Effector memory CD4-positive, alpha-beta T cell (primary cell): ENCODE measurements at places on chromosomes 6 and 20.

DNA sequence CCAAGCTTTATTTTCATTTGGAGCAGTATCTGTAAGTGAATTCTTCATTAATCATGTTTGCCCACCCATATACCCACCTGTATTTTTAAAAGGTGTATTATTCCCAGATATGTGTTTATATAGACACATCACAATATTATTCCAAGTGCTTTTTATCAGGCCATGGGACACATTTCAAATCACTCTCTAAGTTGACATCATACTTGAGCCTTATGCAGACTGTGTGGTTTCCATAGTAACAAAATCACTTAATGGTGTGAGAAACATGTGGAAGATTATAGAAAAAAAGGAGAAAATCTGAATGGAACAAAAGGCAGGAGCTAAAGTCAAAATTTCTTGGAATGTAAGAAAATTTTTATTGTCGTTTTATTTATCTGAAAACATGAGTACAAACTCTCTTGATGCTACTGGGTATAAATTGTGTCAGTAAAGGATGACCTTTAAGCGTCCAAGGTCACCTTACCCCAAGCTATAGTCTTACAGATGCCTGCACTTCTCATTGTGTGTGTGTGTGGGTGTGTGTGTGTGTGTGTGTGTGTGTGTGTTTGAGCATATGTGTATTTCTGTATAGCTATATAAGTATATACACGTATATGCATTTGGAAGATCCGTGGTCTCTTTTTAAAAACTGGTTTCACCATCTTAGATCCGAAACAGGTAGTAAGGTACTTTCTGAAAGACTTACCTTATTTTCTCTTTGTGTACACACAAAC is 79.8 kb upstream of the CCN6 start:
- DNase-seq = no peak
- H3K4me3 ChIP-seq = no peak overlapping the region
- peaks cover 22% of the 10 kb centered on the region for H3K4me1 ChIP-seq

DNA sequence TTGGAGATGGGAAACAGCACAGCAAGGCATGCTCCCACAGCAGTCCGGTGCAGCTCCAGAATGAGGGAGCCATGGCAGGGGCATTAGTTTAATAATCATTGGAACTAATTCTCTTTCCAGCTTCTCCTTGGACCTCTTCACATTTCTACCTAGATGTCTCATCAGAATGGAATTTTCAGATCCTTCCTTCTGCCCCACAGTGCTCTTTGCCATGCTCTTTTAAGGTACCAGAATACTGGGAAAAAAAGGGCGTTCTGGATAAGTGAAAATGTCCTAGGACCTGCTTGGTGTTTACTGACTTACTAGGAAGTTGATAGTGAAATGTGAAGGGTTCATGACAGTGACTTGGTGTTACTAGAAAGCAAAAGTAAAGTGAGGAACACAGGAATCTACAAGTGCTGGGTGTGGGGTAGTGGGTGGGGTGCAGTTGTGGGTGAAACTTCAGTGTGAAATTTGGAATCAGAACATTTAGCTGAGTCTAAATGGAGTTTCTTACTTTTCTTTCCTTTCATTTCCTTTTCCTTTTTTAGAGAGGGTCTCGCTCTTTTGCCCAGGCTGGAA is 207.1 kb downstream of the ARID1B start:
- H3K4me1 ChIP-seq = peaks cover 7% of the 10 kb centered on the region
- H3K36me3 ChIP-seq = no peaks in the 10 kb centered on the region
- no peak overlapping the region for H3K4me3 ChIP-seq

GRCh38 chr6:29079203-29079602 is 7.9 kb downstream of the OR2B3 start:
- no peak overlapping the region for H3K4me3 ChIP-seq
- H3K36me3 ChIP-seq = no peaks in the 10 kb centered on the region
- H3K4me1 ChIP-seq = no peaks in the 10 kb centered on the region
- no peak overlapping the region for H3K27ac ChIP-seq
- H3K27me3 ChIP-seq = no peaks in the 10 kb centered on the region
- no peak for DNase-seq

- H3K36me3 ChIP-seq = peaks cover 4% of the 10 kb centered on the region
- peaks cover 18% of the 10 kb centered on the region for H3K4me1 ChIP-seq
- no peak for DNase-seq
- H3K4me3 ChIP-seq = no peak overlapping the region
- H3K27ac ChIP-seq = no peak overlapping the region
Observed at GRCh38 chr6:142804490-142804889, 140.5 kb downstream of the HIVEP2 start.

DNA sequence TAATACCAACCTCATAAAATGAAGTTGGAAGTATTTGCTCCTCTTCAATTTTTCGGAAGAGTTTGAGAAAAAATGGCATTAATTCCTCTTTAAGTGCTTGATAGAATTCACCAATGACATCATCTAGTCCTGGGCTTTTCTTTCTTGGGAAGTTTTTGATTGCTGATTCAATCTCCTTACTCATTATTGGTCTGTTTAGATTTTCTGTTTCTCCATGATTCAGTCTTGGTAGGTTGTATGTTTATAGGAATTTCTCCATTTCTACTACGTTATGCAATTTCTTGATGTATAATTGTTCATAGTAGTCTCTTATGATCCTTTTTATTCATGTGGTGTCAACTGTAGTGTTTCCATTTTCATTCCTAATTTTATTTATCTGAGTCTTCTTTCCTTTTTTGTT is 176.9 kb upstream of the PRND start:
- H3K4me1 ChIP-seq = no peaks in the 10 kb centered on the region
- no peaks in the 10 kb centered on the region for H3K27me3 ChIP-seq
- H3K27ac ChIP-seq = no peak overlapping the region

GRCh38 chr20:49677777-49678758 is 35.6 kb downstream of the B4GALT5 start:
- DNase-seq = no peak
- H3K27me3 ChIP-seq = no peaks in the 10 kb centered on the region
- H3K36me3 ChIP-seq = no peaks in the 10 kb centered on the region
- H3K4me3 ChIP-seq = no peak overlapping the region

- no peaks in the 10 kb centered on the region for H3K27me3 ChIP-seq
- no peak for DNase-seq
- H3K27ac ChIP-seq = no peak overlapping the region
- no peaks in the 10 kb centered on the region for H3K36me3 ChIP-seq
- H3K4me3 ChIP-seq = no peak overlapping the region
Observed at GRCh38 chr20:60211618-60212463, 253.6 kb downstream of the CDH26 start.

DNA sequence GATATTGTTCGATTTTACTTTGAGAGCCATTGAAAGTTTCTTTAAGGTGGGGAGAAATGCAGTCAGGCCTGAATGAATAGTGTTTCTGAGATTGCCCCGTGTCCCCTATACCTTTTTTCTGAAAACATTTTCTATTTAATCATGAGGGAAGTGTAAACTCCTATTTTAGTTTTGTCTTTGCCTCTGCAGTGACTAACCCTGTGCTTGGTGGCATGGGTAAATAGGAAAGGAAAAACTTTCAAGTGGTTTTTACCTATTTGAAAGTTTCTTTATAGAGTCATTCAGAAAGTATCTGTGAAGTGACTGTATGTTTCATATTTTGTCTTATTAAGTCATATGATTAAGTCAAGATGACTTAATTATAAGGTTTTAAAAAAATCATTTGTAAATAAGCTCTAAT is 14.5 kb downstream of the SNRNP48 start:
- H3K4me1 ChIP-seq = no peaks in the 10 kb centered on the region
- no peak for DNase-seq
- H3K4me3 ChIP-seq = no peak overlapping the region
- H3K36me3 ChIP-seq = peaks cover 71% of the 10 kb centered on the region
- no peaks in the 10 kb centered on the region for H3K27me3 ChIP-seq

DNA sequence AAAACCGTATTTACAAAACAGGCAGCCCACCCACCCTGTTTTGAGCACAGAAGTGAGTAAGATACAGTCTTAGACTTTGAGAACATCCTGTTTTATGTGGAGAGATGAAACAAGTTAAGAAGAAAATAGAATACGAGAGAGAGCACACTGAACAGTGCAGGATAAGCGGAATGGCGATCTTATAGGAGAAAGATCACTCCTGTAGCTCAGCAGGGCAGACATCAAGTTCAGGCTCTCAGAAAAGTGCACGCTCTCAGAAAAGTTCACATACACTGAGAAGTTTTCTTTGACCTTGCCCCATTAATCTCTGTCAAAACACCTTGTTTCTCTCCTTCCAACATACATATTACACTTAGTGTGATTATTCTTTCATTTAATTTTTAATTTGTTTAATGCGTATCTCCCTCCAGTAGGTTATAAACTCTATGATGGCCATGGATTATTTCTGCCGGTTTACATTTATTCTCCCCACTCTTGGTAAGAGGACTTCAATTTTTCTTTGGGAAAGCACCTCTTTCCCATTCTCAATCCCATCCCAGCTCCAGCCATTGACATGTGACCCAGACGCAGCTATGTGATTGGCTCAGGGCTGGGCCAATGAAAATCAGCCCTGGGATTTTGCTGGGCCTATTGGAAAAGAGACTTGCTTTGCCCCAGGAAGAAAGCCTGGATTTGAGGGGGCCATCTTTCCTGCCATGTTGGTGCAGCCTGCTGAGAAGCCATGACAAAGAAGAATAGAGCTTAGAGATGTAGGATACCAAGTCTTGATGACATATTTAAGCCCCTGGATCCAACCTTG is 16.2 kb downstream of the KCNB1 start:
- no peak overlapping the region for H3K27ac ChIP-seq
- no peak overlapping the region for H3K4me3 ChIP-seq
- H3K4me1 ChIP-seq = no peaks in the 10 kb centered on the region
- no peaks in the 10 kb centered on the region for H3K36me3 ChIP-seq

DNA sequence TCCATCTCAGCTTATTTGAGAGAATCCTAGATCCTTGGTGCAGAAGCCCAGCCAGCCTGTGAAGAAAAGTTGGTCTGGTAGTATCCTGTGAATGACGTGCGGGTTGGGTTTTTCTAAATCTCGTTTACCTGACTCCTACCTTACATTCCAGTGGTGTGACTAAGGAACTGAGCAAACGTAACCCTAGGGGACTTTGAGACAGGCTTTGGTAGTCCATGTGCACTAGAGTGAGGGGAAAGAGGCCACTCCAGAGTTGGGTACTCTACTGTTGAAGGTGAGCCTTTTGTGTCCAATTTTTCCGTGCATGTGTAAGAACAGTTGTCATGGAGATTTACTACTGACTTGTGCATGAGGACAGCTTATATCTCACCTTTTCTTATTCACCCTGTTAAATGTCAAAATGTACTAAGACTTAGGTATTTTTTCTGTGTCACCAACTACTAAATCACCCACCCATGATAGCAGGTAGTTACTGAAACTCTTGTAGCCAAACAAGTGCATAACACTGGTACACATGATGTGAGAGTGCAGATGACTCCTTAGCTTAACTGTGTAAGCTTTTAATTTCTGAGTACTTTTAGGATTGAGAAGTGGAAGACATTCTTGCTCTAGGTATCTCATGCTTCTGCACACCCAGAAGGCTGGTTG is 26.3 kb upstream of the PLCG1 start:
- no peaks in the 10 kb centered on the region for H3K4me1 ChIP-seq
- DNase-seq = no peak
- no peaks in the 10 kb centered on the region for H3K27me3 ChIP-seq

DNA sequence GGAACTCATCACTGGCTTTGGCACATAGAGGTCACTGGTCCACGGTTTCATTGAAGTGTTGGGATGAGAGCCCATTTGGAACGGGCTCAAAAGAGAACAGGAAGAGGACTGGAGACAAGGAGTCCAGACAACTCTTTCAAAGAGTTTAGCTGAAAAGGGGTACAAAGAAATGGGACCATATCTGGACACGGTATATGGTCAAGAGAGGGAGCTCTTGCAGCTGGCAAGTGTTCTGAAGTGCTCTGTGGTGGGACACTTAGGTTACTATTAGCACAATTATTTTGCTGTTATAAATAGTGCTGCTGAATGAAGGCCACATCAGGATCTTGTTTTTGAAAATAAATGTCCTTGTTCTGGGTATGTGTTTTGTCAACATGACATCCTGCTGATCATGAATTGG is 4.6 kb downstream of the SGK2 start:
- H3K27ac ChIP-seq = no peak overlapping the region
- no peak overlapping the region for H3K4me3 ChIP-seq
- no peaks in the 10 kb centered on the region for H3K4me1 ChIP-seq
- no peaks in the 10 kb centered on the region for H3K36me3 ChIP-seq

- H3K27ac ChIP-seq = no peak overlapping the region
- no peak for DNase-seq
- H3K36me3 ChIP-seq = peaks cover 4% of the 10 kb centered on the region
- no peaks in the 10 kb centered on the region for H3K27me3 ChIP-seq
Observed at GRCh38 chr6:125808060-125808459, 17.3 kb downstream of the NCOA7 start.

- H3K4me3 ChIP-seq = no peak overlapping the region
- H3K4me1 ChIP-seq = no peaks in the 10 kb centered on the region
- no peaks in the 10 kb centered on the region for H3K27me3 ChIP-seq
- no peak for DNase-seq
- H3K27ac ChIP-seq = no peak overlapping the region
Observed at GRCh38 chr6:128739112-128739511, 143.8 kb upstream of the LAMA2 start.

GRCh38 chr20:6295127-6295866 is 172.5 kb upstream of the FERMT1 start:
- DNase-seq = no peak
- no peak overlapping the region for H3K4me3 ChIP-seq
- no peak overlapping the region for H3K27ac ChIP-seq
- no peaks in the 10 kb centered on the region for H3K27me3 ChIP-seq

- H3K27ac ChIP-seq = no peak overlapping the region
- no peaks in the 10 kb centered on the region for H3K36me3 ChIP-seq
- DNase-seq = no peak
- H3K27me3 ChIP-seq = no peaks in the 10 kb centered on the region
Observed at GRCh38 chr6:131363947-131364834, 208.8 kb upstream of the ARG1 start.

DNA sequence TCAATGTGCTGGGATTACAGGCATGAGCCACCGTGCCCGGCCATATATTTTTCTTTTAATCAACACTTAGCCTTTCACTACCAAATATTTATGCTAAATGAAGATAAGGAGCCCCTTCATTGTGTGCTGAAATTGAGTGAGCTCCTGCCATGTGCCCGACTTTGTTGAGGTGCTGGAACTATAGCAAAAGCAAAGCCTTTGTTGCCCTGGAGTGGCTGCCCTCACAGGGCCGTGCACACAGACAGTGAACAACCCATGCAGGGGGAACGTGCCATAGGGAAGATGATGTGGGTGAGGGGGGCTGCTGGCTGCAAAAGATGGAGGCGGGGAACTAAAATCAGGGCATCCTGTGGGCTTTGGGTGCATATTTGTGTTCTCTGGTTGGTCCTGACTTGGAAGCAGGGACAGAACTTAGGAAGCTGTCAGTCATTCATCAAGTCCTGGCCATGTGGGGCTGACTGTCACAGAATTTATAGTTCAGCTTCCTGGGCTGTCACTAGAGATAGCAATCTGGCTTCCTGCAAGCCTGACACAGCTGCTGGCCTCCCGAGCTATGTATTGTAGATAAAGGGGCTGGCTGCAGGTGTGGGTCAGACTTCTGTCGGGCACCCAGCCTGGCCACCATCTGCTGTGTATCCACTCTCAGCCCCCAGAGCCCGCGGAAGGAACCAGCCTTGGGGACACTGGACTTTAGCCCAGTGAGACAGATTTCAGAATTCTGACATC is 56.8 kb upstream of the MPC1 start:
- H3K4me1 ChIP-seq = peaks cover 8% of the 10 kb centered on the region
- no peak overlapping the region for H3K4me3 ChIP-seq
- H3K27ac ChIP-seq = no peak overlapping the region
- no peak for DNase-seq
- no peaks in the 10 kb centered on the region for H3K36me3 ChIP-seq
